ENCODE measurements at places on chromosomes 2 and 18. TPM values are rescaled to one million over a fixed set of nuclear protein-coding genes. Genes with fewer than 3 reads are reported as not detected.

Gene SMAD4
- 92.8 TPM for total RNA-seq

Gene TFCP2L1
- total RNA-seq = 0.26 TPM

Gene HOXD1
- 0.34 TPM for total RNA-seq

Gene SLC11A1
- not detected for total RNA-seq

Gene METAP1D
- total RNA-seq = 10.2 TPM

Gene SEPTIN10
- total RNA-seq = 149 TPM

Gene LRRTM1
- total RNA-seq = not detected

Gene PAX8
- 1.8 TPM for total RNA-seq

Gene AQP12B
- not detected for total RNA-seq

Gene LHCGR
- not detected for total RNA-seq

Gene SPEG
- 32.9 TPM for total RNA-seq

Gene RAD51AP2
- total RNA-seq = 0.17 TPM

Gene KCNG2
- not detected for total RNA-seq

Gene FAM237A
- not detected for total RNA-seq

Gene DCC
- 0.24 TPM for total RNA-seq

Gene WNT10A
- total RNA-seq = 1.5 TPM

Gene PDK1
- 9.4 TPM for total RNA-seq

Gene SPC25
- total RNA-seq = 98.4 TPM

Gene CXCR1
- total RNA-seq = not detected

Data from A172 (cell line).